ENCODE measurements at places on chromosomes 7 and 10. TPM values are rescaled to one million over a fixed set of nuclear protein-coding genes. Genes with fewer than 3 reads are reported as not detected.

DNA sequence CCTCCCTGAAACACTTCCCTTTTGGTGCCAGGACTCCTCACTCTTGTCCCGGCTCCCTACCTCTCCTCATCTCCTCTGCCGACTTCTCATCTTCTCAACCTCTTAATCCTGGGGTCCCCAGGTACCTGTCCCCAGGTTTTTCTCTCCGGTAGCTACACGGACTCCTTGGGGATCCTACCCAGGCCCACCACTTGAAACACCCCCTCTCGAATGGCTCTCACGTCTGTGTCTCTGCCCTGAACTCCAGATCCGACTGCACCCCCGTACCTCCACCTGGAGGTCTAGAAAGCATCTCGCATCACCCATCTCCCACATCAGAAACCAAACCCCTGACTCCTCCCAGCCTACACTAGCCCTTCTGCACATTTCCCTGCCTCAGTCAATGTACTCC, 4.8 kb downstream of the TBATA start:
- no peak for DNase-seq

DNA sequence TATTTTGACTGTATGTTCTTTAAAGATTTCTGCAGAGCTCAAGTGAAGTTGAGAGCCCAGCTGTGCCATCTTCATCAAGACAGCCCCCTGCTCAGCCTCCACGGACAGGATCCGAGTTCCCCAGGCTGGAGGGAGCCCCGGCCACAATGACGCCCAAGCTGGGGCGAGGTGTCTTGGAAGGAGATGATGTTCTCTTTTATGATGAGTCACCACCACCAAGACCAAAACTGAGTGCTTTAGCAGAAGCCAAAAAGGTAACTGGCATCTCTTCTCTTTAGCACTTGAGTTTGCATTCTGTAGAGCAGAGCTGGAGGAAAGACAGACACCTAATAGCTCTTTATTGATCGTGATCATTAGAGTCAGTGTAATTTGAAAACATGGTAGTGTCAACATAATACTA, 33.7 kb downstream of the MCM10 start:
- no peak for DNase-seq

DNA sequence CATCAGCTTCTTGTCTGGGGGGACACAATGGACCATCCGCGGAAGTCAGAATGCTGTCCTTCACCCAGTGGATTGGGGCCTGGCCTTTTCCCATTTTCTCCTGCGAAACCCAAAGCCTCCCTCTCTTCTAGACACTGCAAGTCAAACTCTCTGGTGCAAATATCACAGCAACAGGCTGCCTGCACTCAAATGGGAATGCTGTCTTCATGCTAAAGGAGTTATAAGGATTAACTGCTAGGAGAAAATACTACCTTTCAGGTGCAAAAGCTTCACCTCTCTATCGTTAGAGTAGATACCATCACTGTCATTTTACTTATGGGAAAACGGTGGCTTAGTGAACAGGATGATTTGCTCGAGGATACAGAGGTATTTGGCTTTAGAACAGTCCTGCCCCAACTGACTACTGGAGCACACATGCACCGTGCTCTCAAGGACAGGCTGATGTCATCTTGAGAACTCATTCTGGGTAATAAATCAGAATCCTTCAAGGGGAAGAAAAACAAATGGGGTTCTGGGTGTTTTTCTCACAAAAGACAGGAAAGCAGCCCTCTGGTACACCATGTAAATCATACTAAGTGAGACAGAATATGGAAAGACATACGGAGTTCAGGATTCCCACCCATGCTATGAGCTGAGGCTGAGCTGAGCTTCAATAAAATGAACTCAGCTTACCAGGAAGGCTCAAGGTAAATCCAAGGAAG, 100.9 kb downstream of the SAMD9 start:
- no peak for DNase-seq

DNA sequence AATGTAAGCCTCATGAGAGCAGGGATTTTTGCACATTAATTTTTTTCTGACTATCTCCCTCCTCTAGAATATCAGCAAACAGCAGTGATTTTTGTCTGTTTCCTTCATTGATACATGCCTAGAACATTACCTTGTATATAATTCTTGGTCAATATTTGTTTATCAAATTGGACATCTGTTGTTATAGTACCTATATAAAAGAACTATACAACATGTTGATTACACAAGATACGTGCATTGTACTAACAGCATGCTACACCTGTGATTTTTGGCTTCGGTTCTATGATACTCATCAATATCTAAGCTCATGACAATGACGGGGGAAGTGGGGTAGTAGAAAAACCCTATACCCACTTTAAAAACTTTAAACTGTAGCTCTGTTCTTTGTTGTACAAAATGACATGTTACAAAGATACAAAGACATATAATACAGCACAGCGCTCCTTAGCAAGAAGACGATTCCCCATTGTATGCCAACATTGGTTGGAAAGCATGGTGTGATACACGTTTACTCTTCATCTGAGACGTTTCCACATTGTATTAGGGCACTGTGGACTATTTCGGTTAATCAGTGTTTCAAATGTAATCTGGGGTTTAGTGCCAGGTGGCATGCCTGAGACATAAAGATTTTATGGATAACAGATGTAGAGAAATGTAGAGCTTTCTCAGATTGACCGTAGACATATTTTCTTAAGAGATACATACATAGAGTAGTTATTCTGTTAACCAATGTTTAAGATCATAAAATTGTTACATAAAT, 70.5 kb upstream of the FOXP2 start:
- DNase-seq: no peak

DNA sequence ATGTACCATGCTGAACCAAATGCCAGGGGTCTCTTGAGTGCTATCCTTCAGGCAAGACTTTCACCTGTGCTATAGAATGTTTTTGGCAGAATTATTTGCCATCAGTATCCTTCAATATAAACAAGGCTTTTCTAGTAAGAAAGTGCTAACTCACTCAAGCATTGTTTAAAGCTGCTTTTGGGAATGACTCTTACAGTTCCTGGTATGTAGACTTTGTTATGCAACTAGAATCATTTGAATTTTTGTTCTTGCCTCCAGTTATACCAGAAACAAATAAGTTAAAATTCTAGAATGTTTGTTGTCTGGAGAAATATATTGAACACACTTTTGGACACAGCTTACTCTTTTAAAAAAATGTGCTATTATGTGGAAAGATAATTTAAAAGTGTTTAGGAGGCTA, 39.5 kb upstream of the RTKN2 start:
- DNase-seq: no peak

DNA sequence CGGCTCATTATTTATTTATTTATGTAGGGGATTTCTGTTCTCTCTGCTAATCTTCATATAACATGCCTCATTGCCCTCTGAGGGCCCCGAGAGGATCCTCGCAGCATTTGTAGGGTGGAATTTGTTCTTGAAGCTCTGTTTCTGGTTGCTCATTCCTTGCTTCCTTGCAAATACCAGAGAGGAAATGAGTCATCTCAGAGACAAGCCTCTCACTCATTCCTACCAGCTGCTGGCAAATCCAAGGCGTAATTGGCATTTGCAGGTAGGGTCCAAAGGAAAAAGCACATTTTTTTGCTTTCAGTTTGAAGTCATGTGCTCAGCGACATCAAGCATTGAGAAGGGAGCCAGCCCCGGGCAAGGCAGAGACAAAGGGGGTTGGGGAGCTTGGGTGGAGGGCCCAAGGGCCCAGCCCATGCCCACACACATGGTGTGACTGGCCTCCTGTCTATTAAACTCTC, 501.6 kb downstream of the GALNT17 start:
- no peak for DNase-seq

DNA sequence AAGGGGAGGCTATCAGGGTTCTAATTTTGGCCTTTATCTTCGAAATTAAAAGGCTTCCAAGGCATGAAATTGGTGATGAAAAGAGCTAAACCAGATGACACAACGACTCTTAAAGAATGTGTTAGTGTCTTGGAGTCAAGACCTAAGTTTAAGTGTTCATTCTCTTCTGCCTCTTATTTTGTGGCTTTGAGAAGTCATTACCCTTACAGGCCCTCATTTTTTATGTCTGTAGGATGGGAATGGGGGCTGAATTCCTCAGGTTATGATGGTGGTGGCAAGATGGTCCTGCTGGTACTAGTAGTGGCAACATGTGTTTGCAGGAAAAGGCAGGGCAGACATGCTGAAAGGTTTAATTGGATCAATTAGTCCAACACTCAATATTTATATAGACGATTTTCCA, 15.4 kb downstream of the TAS2R60 start:
- no peak for DNase-seq

DNA sequence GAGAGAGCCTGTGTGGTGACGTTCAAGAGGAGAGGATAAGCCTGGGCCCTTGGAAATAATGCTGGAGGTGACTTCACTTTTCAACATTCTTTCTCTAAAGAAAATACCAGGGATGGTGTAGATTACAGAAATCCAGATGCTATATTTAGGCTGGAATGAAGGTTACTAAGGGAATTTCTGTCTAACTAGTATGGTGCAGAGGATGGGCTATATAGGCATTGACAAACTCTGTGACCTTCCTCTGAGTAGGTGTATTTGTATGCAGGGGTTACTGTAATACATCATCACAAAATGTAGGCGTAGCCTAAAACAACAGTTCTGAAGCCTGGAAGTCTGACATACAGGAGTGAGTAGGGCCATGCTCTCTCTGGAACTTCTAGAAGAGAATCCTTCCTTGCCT, 155.3 kb upstream of the INHBA start:
- no peak for DNase-seq

- no peak for DNase-seq
Observed at GRCh38 chr7:28981161-28981465, 23.0 kb upstream of the TRIL start.

GRCh38 chr10:91883549-91884444, 25.5 kb downstream of the FGFBP3 start:
- DNase-seq: no peak

- DNase-seq: no peak
Observed at GRCh38 chr7:87119581-87119980, 32.7 kb upstream of the DMTF1 start.

NXPH1 gene
- total RNA-seq: not detected

SIRT1 gene
- 19.7 TPM for total RNA-seq

ADCYAP1R1 gene
- not detected for total RNA-seq
